Forelimb muscle (tissue), 1 donor: ENCODE measurements at places on chromosomes 12 and 14. TPM values are rescaled to one million over a fixed set of nuclear protein-coding genes. Genes with fewer than 3 reads are reported as not detected.

Gene TSPAN19
- polyA plus RNA-seq = 0.28 TPM

Gene LRRK2
- 4.5 TPM for polyA plus RNA-seq

DNA sequence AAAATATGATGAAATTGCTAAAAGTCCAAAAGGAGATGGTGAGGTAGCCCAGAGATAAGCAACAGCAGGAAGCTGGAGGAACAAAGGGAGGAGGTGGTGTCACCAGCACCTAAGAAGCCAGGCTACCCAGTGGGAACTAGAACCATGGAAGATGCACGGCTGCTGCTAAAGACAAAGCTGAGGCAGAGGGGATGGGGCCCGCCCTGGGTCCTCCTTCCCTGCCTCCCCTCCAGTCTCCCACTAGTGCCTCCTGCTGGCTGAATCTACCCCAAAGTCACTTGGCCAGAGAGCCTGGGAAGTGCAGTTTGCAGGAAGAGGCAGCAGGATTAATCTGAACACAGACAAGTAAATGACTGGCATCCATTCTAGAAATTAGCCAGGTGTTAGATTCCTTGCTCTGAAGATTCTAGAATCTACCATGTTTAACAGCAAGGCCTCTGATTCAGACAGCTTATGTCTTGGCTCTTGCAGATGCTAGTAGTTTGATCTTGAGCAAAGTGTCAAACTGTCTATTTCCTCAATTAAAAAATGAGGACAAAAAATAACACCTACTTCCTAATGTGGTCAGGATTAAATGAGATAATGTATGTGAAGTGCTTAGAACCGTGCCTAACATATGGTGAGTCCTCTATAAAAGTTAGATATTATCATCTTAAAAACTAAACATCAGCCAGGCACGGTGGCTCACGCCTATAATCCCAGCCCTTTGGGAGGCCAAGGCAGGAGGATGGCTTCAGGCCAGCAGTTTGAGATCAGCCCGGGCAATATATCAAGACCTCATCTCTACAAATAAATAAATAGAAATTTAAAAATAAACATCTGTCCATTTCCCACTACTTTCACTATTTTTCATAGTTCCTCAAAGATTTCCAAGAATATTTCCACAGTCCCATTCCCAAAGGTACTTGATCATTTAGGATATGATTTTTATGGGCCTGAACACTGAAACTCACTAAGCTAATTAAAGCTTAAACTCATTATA is 5.8 kb upstream of the LRP10 start:
- no peak for DNase-seq

DNA sequence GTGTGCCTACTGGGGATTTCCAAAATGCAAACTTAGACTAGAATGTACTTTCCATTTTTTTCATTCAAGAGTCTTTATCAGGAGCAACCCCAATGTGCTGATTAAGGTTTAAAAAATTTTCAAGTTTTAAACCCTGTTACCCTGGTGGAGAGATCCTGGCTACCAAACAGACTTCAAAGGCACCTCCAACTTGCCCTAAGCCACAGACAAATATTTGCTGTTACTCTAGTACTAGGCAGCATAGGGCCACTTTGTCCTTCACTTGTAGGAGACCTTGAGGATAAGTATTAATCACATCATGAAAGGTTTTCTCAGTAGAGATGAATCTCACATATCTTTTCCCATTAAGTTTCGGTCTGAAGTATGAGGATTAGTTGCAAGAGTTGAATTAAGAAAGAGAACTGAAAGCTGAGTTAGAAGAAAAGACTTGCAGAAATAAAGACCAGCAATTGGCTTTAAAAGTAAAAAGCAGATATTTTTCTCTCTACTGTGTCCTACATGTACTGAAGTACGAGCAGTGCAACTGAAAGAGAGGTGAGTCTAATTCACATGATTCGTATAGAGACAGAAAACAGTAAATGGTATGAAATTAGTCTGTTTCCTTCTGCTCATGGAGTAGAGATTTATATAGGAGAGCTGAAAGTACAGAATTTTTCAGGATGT is 28.3 kb downstream of the NTN4 start:
- DNase-seq = no peak
